ENCODE measurements at places on chromosomes 6 and 20.

GRCh38 chr20:47907031-47907675, 121.9 kb upstream of the SULF2 start:
- DNase-seq = no peak

GRCh38 chr20:7094438-7094997, 327.0 kb downstream of the BMP2 start:
- DNase-seq = no peak

DNA sequence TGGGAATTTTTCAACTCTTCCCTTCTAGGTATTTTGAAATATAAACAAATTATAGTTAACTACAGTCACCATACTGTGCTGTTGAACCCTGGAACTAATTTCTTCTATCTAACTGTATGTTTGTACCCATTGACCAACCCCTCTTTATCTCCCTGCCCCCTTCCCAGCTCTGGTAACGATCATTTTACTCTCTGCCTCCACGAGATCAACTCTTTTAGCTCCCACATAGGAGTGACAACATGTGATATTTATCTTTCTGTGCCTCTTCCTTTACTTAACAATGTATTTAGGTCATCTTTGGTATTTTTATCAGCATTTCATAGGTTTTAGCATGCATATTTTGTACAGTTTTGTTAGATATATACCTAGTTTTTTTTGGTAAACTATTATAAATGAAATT, 45.9 kb downstream of the ASXL1 start:
- DNase-seq = no peak

- DNase-seq = no peak
Observed at GRCh38 chr6:53710788-53711187, 45.2 kb upstream of the KLHL31 start.

GRCh38 chr6:25066593-25066992, 130.8 kb upstream of the RIPOR2 start:
- DNase-seq = no peak

GRCh38 chr6:44297063-44298038, 15.8 kb downstream of the AARS2 start:
- peak; percentile 75 for DNase-seq

DNA sequence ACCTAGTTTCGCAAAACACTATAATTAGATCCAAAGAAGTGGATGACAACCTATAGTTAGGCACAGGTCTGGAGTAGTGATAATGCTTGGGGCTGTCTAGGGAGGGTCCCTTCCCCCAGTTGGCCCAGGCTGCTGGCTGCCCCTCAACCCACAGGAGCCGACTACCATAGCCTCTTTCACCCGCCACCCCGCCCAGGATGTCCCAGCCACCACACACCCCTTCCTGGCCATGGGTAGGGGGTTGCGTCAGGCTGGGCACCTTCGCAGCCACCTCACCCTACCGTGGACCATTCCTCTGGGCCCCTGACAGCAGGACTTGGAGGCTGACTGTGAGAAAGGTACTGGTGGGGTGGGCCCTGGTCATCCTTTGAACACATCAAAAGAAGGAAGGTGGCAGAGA, 8.5 kb downstream of the TFEB start:
- no peak for DNase-seq

GRCh38 chr6:97958134-97958533, 675.1 kb upstream of the MMS22L start:
- DNase-seq = peak; percentile 60

DNA sequence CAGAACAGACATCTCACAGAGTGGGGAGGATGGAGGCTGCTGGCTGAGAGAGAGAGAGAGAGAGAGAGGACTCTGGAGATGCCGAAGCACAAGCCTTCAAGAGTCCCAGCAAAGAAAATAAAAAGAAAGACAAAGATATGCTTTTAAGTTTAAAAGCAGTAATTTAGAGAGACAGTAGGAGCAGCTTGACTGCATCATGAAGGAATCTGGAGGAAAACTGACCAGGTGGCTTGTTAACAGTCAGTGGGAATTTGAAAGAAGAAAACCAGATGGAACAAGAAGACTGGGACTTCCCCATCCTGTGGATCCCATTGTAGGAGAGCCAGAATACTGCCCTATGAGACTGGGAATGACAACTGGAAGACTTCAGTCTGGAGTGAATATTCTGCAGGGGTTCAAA, 46.3 kb upstream of the PLN start:
- DNase-seq = no peak

- no peak for DNase-seq
Observed at GRCh38 chr20:53255102-53255710, 283.0 kb downstream of the TSHZ2 start.

- no peak for DNase-seq
Observed at GRCh38 chr6:34177181-34177591, 31.3 kb upstream of the GRM4 start.

GRCh38 chr6:165447141-165447540, 137.7 kb upstream of the C6orf118 start:
- no peak for DNase-seq

DNA sequence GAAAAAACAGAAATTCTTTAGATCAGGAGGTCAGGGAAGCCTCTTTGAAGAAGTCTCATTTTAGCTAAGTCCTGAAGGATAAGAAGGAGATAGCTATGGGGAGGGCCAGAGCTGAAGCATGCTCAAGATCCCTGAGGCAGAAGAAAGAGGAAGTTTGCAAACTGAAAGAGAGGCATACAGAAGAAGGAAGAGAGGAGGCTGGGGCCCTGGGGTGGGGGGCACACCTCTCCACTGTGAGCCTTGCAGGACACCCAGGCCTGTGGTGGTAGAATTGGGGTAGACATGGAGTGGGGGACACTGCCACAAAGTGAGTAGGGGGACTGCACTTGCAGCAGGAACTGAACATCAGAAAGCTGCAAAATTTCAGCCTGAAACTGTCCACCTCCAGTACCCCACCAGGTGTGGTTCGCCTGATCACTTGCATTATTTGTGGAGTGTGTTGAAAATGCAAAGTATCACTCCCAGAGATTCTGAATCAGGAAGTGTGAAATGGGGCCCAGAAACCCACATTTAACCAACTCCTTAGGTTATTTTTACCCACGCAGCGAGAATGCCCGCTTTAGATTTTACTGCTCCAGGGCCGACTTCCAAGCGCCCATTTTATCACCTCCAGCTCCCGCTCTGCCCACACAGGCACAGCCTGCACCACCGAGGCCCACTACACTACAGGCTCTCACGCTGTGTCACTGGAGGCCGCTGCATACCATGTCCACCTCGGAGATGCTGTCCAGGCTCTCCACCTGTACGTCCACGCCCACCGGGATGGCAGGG, 44.0 kb downstream of the GABRR2 start:
- DNase-seq = no peak

DNA sequence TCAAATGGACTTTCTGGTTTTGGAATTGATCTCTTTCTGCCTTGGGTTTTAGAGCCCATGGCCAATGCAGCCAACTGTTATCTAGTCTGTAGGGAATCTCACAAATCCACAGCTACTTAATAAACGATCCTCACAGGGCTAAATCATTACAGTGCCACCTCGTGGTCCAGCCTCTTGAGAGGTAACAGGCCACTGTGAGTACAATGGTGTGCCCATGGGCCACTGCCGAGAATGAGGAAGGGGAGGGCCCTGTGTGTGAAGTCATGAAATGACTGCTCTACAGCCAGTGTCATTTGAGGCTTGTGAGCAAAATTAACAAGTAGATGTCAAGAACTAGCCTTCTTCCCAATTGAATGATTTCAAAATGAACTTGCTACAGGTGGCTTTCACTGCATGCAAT, 54.3 kb upstream of the GMPR start:
- no peak for DNase-seq

GRCh38 chr6:153405931-153406330, 274.8 kb upstream of the RGS17 start:
- DNase-seq = no peak

- no peak for DNase-seq
Observed at GRCh38 chr6:156582509-156582992, 194.6 kb upstream of the ARID1B start.

DNA sequence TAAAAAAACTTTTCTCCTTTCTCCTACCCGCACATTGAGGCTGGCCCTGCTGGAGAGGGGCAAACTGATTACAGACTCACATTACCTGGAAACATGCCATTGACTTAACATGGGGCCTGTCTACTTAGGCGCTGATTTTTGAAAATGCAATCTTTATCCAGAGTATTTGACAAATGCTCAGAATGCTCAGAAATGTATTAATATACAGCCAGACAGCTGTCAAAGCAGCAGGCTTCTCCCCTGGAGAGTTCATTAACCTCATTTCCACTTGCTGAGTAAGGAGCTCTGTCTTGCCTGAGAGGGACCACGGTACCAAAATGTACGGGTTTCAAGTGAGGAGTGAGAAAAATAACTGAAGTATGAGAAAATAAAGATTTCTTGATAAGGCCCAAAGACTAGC, 95.7 kb downstream of the PAX1 start:
- DNase-seq = no peak

- DNase-seq = peak; percentile 65
Observed at GRCh38 chr20:32484958-32485769, 100.0 kb downstream of the NOL4L start.

- no peak for DNase-seq
Observed at GRCh38 chr20:47777220-47777619, 8.1 kb downstream of the SULF2 start.

DNA sequence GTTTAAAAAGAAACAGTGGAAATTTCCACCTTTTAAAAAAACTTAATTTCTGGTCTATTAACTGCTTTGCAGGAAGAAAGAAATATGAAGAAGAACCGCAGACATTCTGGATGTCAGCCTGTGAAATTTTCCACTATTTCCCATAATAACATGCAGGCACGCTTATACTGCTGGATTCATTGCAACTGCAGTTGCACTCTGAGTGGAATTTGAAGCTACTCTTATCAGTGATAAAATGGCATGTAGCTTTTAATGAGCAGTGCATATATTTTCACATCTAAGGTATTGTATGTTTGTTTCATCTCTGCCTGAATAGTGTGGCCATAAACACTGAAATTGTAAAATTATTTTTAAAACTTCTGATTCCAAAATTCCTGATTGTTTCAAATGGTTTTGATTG, 28.2 kb downstream of the NCOA3 start:
- DNase-seq = no peak

DNA sequence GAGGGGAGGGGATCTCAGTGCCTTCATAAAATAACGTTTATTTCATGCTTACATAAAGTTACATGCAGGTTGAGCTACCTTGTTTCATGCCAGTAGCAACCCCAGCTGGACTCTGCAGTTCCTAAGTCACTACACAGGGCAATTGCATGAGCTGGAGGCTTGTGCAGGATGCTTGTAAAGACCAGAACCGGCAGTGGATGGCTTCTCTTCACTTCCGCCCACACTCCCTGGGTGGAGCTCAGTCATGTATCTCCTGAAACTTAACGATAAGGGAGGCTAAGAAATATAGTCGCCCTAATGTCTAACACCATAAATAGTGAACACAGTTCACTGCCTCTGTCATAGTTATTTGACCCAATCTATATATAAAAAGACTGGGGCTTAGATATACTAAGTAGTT, 99.4 kb upstream of the RAB32 start:
- DNase-seq = no peak

DNA sequence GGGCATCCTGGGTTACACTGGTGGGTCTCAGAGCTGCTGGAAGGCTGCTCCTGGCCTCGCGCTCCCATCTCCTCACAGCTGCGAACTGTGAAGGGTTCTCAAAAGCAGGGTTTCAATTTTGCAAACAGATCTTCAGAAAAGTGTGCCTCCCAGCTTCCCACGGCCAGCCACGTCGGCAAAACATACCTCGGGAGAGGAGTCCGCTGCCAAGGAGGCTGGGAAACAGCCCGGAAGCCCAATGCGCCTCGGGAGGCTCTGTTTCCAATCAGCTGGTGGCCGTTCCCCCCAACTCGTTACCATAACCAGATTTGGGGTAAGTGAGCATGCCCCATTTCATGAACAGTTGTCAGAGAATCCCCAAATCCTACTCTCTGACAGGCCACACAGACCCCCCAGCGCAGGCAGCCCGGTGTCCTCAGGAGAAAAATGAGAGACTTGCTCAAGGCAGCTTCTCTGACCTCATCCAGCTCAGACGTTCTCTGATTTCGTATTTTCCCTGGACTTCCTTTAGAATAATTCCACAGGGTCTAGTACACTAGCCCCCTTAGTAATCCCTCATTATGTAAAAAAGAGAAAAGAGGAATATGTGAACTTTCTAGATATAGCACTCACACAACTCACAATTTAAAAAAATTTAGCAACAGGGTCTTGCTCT, 98.4 kb downstream of the SNX5 start:
- peak; percentile 8 for DNase-seq

- no peak for DNase-seq
Observed at GRCh38 chr6:67986694-67987232, 648.3 kb upstream of the ADGRB3 start.

GRCh38 chr20:58568483-58569240, 53.5 kb upstream of the APCDD1L start:
- no peak for DNase-seq

- no peak for DNase-seq
Observed at GRCh38 chr20:37541326-37541725, 13.7 kb upstream of the BLCAP start.

GRCh38 chr6:139407718-139408222, 33.3 kb upstream of the CITED2 start:
- no peak for DNase-seq

DNA sequence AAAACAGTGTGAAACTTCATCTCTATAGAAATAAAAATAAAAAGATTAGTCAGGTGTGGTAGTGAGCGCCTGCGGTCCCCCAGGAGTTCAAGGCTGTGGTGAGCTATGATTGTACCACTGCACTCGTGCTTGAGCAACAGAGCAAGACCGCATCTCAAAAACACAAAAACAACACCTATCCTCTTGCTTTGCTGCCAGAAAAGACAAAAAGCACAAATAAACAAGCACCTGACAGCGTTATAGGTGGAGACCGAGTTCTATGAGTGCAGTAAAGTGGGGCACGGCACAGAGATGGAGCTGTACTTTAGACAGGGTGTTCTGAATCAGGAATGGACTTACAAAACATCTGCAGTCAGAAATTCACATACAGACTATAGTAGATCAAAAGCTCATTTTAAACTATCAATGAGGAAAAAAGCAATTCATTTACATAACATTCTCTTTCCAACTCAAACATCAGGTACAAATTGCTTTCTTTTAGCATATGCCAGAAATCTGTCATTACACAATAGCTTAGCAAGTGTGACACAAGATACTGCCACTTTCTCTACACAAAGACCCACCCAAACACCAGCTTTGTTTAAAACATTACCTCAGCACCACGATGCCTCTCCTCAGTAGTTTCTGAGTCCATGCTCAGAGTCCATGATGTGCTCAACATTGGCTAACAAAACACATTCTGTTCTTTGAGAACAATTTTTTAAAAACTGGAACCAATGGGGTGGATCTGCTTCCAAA, 10.1 kb downstream of the EZR start:
- DNase-seq = no peak
